ENCODE measurements at places on chromosomes 4 and X.
A peak's percentile ranks its signal among the peaks of the same experiment; 100 is the strongest.

DNA sequence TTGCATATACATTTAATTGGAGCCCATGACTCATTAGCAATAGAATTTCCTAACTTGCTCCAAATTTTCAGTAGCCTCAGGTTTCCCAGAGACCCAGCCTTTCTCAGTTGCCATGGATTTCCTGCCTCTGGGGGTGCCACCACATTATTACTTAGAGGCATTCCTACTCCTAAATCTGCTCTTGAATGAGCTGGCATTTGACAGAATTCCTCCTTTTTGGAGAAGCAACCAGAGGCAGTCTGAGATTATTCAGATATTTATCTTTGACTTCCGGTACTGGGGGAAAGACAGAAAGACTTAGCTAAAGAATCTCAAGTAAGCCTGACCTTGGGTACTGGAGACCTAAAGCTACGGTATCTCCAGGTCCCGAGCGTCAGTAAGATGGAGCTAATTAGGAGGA is 76.3 kb downstream of the DCHS2 start:
- no peak for DNase-seq
- H3K4me1 ChIP-seq, result peaks cover 12% of the 10 kb centered on the region
- H3K4me3 ChIP-seq, result no peak overlapping the region
- H3K36me3 ChIP-seq, result no peaks in the 10 kb centered on the region
- H3K27ac ChIP-seq, result no peak overlapping the region

DNA sequence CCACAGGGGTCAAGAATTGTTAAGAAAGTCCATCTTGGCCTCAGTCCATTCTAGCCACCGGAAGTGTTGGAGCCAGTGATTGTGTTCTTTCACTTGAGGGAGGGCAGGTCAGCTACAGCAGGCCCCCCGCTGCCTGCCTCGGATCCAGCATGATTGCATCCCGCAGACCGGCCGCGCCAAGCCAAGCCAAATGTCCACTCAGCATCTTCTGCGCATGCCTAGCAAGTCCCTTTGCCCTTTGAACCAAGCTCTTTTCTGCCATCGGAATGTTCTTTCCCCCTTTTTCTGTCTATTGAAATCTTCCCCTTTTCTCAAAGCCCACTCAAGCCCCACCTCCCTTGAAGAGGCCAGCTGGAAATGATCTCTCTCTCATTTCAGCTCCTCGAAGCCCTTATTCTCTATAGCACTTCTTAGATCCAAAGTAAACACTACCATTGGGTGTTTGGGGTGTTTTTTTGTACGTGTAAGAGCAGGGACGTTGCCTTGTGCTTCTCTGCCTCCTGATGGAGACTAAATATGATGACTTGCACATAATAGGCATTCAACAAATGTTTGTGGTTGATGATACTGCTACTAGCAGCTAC is 147.8 kb upstream of the BCOR start:
- H3K27ac ChIP-seq, result no peak overlapping the region
- H3K36me3 ChIP-seq, result no peaks in the 10 kb centered on the region
- H3K4me1 ChIP-seq, result peaks cover 8% of the 10 kb centered on the region
- peak overlapping the region; percentile 45 for H3K4me3 ChIP-seq

- no peak for DNase-seq
- peaks cover under 1% of the 10 kb centered on the region for H3K36me3 ChIP-seq
- H3K4me1 ChIP-seq, result peaks cover 16% of the 10 kb centered on the region
- peaks cover 28% of the 10 kb centered on the region for H3K27me3 ChIP-seq
These were observed 6.9 kb upstream of the HAUS3 start for GRCh38 chr4:2248821-2249261.

DNA sequence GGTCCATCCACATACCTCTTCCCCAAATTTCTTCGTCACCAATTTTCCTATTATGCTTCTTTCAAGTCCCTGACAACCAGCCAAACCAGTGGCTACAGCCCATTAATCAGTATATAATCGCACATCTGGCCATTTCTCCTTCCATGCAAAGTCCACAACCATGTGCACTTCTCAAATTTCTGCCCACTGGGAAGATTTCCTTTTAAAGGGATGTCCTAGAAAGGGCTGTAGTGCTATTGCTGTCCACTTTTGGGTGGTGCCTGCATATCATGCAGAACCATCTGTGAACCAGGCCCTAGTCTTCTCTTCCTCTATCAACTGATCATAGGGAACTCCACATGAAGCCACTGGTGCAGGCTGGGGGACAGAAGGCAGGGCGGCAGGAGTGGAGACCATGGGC is 55.2 kb upstream of the MID1IP1 start:
- no peak overlapping the region for H3K4me3 ChIP-seq
- H3K36me3 ChIP-seq, result no peaks in the 10 kb centered on the region
- H3K27me3 ChIP-seq, result peaks cover 5% of the 10 kb centered on the region
- no peaks in the 10 kb centered on the region for H3K4me1 ChIP-seq

GRCh38 chr4:22167201-22167600 is 218.6 kb upstream of the KCNIP4 start:
- no peak overlapping the region for H3K27ac ChIP-seq
- no peaks in the 10 kb centered on the region for H3K36me3 ChIP-seq
- H3K4me1 ChIP-seq, result no peaks in the 10 kb centered on the region
- no peaks in the 10 kb centered on the region for H3K27me3 ChIP-seq

DNA sequence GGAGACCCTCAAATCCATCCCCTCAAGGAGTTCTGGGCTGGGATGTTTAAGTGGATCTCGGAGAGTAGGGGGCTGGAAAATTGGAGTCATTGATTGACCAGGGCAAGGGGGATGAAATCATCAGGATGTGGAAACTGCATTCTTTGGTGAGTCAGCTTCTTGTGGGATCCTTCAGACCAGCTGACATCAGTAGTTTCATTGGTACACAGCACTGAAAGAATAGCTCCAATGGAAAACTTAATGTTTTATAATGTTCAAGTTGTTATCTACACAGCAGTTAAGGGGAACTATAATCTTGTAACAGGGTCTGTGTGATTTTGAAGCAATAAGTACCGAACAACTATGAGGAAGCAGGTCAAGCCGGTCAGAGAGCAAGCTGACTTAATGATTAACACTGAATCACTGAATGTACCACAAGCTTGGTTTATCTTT is 506.1 kb downstream of the RPA4 start:
- no peak overlapping the region for H3K27ac ChIP-seq
- no peak overlapping the region for H3K4me3 ChIP-seq
- H3K4me1 ChIP-seq, result no peaks in the 10 kb centered on the region
- no peaks in the 10 kb centered on the region for H3K36me3 ChIP-seq
- H3K27me3 ChIP-seq, result peaks cover 10% of the 10 kb centered on the region

GRCh38 chr4:157978680-157979361 is 194.0 kb downstream of the GASK1B start:
- no peaks in the 10 kb centered on the region for H3K36me3 ChIP-seq
- H3K4me1 ChIP-seq, result peaks cover 6% of the 10 kb centered on the region
- H3K27ac ChIP-seq, result no peak overlapping the region
- H3K4me3 ChIP-seq, result no peak overlapping the region
- DNase-seq, result peak; percentile 1
- H3K27me3 ChIP-seq, result peaks cover 4% of the 10 kb centered on the region

DNA sequence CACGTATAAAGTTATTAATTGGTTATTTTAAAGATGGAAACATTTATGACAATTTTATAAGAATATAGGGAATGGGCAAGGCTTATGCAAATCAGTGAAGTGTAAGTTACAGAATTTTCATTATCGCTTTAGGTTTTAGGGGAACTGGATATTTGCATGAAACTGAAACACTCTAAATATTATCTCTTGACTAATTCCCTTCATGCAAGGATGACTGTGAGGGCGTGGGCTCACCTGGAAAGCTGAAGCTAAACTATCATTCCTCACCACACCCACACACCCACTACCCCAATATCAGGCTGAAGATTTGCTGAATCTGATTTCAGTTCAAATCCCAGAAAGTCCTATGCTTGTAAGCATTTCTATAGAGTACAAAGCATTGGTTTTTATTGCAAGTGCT is 81.7 kb upstream of the ARHGAP24 start:
- no peaks in the 10 kb centered on the region for H3K4me1 ChIP-seq
- no peaks in the 10 kb centered on the region for H3K36me3 ChIP-seq
- H3K4me3 ChIP-seq, result no peak overlapping the region
- no peak overlapping the region for H3K27ac ChIP-seq
- H3K27me3 ChIP-seq, result no peaks in the 10 kb centered on the region

GRCh38 chr4:64146030-64146429 is 263.2 kb downstream of the TECRL start:
- no peak overlapping the region for H3K27ac ChIP-seq
- no peaks in the 10 kb centered on the region for H3K27me3 ChIP-seq
- DNase-seq, result no peak

DNA sequence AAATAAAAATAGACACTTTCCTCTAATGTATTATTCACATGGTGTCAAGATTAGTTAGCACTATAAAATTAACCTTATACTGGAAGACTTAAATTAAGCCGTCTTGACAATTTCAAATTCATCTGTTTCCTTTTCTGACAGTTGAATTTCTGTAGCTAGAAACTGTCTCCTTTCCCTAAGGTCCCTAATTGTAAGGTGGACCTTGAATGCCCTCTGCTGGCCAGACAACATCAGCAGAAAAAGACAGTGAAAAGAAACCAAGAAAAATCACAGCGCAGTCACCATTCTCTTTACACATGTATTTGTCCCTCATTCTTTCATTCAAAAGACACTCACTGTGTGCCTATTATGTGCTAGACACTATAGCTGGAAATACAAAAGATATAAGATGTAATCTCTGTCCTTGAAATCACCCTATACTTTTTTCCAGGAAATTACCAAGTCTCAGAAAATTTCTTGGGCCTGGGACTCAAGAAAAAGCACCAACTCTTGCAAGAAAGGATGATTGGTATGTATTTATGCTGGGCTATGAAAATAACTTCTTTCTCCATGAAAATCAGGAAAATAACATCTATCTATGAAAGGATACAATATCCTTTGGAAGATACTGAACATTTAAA is 32.7 kb upstream of the AMBN start:
- H3K4me3 ChIP-seq, result no peak overlapping the region
- H3K4me1 ChIP-seq, result peaks cover 6% of the 10 kb centered on the region
- DNase-seq, result peak; percentile 13
- H3K27me3 ChIP-seq, result no peaks in the 10 kb centered on the region
- H3K27ac ChIP-seq, result no peak overlapping the region
- H3K36me3 ChIP-seq, result no peaks in the 10 kb centered on the region

DNA sequence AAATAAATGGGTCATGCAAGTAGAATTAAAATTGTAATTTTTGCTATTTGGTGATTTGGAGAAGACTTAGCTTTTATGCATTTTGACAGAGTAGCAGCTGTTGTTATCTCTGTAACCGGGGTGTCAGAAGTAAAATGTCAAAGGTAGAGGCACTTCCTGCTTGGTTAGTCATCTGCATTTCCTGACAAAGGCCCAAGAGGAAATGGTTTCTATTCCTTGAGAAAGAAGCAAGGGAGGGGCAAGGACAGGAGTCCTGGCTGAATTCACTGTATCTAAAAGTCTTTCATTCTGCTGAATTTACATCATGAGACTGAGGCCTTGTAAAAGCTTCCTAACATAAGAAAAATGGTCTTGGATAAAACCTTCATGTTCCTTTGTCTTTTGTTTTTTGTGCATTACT is 550.9 kb upstream of the BOD1L1 start:
- peak; percentile 6 for DNase-seq
- no peaks in the 10 kb centered on the region for H3K36me3 ChIP-seq
- peak overlapping the region; percentile 68 for H3K27ac ChIP-seq
- no peaks in the 10 kb centered on the region for H3K27me3 ChIP-seq
- peak overlapping the region; percentile 49 for H3K4me3 ChIP-seq

GRCh38 chr4:7226439-7226838 is 34.1 kb downstream of the SORCS2 start:
- H3K27ac ChIP-seq, result no peak overlapping the region
- no peaks in the 10 kb centered on the region for H3K36me3 ChIP-seq

DNA sequence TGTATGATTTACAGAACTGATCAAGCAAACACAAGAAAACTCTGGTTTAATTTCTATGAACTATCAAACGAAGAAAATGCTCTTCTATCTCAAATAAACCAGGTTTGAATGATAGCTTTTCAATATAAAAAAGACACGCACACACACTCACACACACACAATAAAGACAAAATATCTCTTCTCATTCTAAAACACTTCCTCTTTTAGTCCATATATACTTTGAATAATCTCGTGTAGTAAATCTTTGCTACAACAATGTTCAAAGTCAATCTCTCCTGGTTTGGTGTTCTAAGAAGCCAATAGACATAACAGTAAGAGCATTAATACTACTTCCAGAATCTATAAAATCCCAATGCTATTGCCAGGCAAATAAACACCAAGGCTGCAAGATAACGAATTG is 13.3 kb downstream of the CXCL2 start:
- no peaks in the 10 kb centered on the region for H3K27me3 ChIP-seq
- no peaks in the 10 kb centered on the region for H3K4me1 ChIP-seq
- no peak for DNase-seq
- H3K27ac ChIP-seq, result no peak overlapping the region
- H3K4me3 ChIP-seq, result no peak overlapping the region

DNA sequence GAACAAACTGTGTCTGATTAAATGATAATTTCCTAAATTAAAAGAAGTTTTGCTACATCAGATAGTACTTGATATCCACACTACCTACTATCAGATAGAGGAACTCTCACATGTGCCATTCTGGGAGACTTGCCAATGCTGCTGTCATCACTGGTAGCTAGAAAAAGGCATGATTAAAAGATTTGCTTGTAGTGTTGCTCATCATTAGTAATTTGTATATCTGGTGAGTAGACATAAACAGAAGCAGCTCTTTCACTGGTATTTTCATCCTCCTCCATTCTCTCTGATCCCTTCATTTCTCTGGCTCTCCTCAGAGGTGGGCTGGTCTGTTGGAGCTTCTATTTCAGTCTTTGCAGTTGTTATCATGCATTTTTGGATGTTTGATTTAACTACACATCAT is 56.0 kb downstream of the SPRY1 start:
- no peak for DNase-seq
- peaks cover 4% of the 10 kb centered on the region for H3K27me3 ChIP-seq
- no peak overlapping the region for H3K27ac ChIP-seq

DNA sequence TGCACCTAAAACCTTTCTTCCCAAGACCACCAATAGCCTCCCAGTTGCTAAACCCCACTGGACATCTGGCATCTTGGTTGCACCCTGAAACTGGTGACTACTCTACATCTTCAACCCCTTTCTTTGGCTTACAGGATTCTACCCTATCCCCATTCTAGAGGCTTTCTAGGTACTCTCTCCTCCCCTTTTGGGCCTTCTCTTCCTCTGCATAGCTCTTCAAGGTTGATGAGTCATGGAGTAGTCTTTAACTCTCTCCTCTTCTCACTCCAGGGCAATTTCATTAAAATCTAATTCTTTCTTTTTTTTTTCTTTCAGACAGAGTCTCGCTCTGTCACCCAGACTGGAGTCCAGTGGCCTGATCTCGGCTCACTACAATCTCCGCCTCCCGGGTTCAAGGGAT is 16.8 kb downstream of the APOO start:
- H3K27me3 ChIP-seq, result no peaks in the 10 kb centered on the region
- H3K36me3 ChIP-seq, result no peaks in the 10 kb centered on the region
- H3K4me1 ChIP-seq, result peaks cover 8% of the 10 kb centered on the region
- no peak overlapping the region for H3K27ac ChIP-seq

- no peak overlapping the region for H3K27ac ChIP-seq
- H3K36me3 ChIP-seq, result no peaks in the 10 kb centered on the region
- DNase-seq, result no peak
- no peaks in the 10 kb centered on the region for H3K4me1 ChIP-seq
These were observed 647.7 kb downstream of the SPRY1 start for GRCh38 chr4:124044330-124044729.

GRCh38 chr4:188037003-188037713 is 41.6 kb downstream of the ZFP42 start:
- no peak overlapping the region for H3K27ac ChIP-seq
- H3K27me3 ChIP-seq, result no peaks in the 10 kb centered on the region
- H3K36me3 ChIP-seq, result no peaks in the 10 kb centered on the region
- no peak overlapping the region for H3K4me3 ChIP-seq

Data from immature natural killer cell (primary cell).